H9 (cell line): ENCODE measurements at places on chromosomes 12 and 14. TPM values are rescaled to one million over a fixed set of nuclear protein-coding genes. Genes with fewer than 3 reads are reported as not detected.

- no peak for DNase-seq
These were observed 949.7 kb downstream of the TRHDE start for GRCh38 chr12:73221836-73222235.

DNA sequence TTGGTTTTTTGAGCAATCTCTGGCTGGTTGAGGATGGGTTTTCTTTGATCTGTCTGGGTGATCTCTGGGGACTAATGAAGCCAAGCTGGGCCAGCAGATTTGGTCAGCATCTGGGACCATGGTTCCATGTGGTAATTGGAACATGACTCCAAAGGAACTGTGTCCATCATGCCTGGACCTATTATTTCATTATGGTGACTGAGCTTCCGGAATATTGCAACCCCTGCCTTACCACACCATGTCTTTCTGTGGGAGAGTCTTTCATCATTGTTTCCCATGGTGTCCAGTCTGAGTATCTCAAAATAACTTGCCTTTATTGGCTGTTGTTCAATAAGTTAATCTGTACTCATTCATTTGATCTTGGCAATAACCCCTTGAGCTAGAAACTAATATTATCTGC is 624.9 kb upstream of the TBX3 start:
- DNase-seq, result no peak

GRCh38 chr14:80393766-80394165 is 182.5 kb upstream of the DIO2 start:
- DNase-seq, result no peak

GRCh38 chr14:61453103-61453767 is 131.9 kb downstream of the PRKCH start:
- DNase-seq, result no peak

- DNase-seq, result no peak
These were observed 15.7 kb downstream of the ABHD4 start for GRCh38 chr14:22613736-22614239.

GRCh38 chr14:103652806-103653205 is 23.8 kb downstream of the KLC1 start:
- no peak for DNase-seq

KLRB1 gene
- 0.15 TPM in 1 of 2 replicates, not detected in the other for total RNA-seq

DNA sequence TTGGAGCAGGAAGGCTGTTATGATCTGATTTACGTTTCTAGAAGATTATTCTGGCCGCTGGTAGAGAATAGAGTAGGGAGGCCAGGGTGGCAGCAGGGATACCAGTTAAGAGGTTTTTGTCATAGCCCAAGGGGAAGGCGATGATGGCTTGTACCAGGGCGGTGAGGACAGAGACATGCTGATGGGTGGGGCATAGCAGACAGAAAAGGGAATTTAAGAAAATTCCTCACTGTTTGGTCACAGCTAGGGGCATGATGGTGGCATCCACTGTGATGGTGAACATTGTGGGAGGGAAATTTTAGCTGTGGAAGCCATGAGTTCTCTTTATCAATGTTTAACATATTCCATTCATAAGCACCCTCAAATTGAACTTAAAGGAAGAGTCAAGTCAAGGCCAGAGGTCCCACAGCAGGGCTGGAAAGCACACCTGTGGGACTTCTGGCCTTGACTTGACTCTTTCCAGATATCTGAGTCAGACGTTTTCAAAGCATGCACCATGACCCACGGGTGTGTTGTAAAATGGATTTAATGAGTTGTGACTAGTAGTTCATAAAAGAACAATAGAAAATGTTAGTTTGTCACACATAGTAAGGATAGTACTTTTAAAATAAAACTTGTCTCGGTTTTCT is 134.6 kb downstream of the CHST11 start:
- no peak for DNase-seq

GRCh38 chr12:127374447-127374846 is 892.5 kb upstream of the TMEM132C start:
- DNase-seq, result no peak

MORN3 gene
- total RNA-seq, result 0.24 and 0.37 TPM in 2 replicates

GNG2 gene
- total RNA-seq, result 7.0 and 7.9 TPM in 2 replicates

DNA sequence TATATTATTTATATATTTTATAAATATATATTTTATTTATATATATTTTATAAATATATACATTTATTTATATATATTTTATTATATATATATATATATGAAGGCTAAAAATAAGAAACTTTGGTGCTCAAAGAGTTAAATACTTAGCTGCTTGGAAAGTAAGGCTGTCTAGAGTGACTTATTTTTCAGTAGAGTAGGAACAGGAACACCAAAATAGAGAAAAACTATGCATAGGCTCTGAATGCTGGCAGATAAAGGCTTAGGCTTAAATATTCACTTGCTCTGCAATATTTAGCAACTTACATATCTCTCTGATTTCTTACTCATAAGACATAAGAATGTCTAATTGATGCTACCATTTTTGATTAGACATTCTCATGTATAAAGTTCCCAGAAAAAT is 991.2 kb downstream of the VRK1 start:
- no peak for DNase-seq

- DNase-seq, result no peak
These were observed 109.2 kb downstream of the EFCAB11 start for GRCh38 chr14:89845346-89845745.

GRCh38 chr14:45793081-45793480 is 540.1 kb upstream of the MIS18BP1 start:
- DNase-seq, result no peak

CDK4 gene
- total RNA-seq, result 217 and 218 TPM in 2 replicates

DNA sequence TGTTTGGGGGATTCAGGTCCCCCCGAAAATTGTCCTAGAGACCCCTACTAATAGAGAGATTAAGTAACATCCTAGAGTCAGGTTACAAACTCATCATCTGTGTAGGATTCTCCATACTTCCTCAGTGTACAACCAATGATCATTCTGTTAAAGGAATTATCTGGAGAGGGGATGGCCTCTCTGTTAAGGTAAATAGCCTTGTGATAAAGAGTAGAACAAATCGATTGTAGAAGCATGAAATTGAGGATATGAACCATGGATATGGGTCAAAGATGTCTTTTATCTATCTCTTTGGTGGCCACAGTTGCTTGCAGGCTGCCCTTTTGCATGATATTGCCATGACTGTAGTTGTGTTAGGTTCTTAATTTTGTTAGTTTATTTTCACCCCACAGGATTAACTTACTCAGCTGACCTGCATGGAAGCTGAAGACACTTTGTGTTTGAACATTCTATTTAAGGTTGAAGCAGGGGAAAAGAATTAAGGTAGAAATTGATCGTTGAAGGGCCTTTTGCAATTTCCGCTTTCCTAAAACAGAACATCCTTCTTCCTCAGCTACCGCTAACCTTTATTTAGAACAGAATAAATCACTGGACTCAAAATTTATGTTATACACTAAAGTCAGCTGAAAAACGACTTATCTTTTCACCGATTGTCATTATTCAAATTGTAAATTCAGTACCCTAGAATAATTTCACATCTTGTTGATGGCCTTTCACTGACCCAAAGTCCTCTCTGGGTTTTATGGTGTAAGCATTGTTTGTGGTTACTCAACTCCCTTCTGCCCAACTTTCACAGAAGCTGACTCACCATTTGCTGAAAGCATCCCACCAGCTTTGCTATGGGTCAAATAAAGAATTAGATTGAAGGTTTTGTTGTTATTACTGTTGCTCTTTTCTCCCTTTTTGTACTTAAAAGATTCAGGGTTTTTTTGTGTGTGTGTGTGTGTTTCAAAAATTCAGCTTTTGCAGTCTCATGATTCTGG is 52.3 kb downstream of the IRAK3 start:
- DNase-seq, result no peak

DNA sequence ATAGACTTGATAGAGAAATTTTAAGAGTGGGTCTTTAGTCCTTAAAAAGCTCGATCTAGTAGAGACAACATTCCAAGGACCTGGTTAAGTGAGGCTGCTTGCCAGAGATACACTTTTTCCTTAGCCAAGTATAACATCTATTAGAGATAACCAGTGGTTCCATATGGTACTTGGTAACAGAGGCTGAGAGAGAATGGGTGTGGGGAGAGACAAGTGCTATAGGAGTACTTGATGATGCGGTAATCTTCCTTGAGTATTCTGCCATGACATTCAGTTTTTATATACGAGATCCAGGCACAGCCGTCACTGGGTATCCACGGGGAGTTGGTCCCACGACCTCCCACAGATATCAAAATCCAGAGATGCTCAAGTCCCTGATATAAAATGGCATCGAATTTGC is 77.4 kb upstream of the REP15 start:
- no peak for DNase-seq

GRCh38 chr12:8675591-8676036 is 13.0 kb upstream of the MFAP5 start:
- DNase-seq, result no peak

GRCh38 chr14:43005807-43006206 is 1399.1 kb downstream of the LRFN5 start:
- no peak for DNase-seq

SOS2 gene
- total RNA-seq, result 9.4 and 9.6 TPM in 2 replicates

DNA sequence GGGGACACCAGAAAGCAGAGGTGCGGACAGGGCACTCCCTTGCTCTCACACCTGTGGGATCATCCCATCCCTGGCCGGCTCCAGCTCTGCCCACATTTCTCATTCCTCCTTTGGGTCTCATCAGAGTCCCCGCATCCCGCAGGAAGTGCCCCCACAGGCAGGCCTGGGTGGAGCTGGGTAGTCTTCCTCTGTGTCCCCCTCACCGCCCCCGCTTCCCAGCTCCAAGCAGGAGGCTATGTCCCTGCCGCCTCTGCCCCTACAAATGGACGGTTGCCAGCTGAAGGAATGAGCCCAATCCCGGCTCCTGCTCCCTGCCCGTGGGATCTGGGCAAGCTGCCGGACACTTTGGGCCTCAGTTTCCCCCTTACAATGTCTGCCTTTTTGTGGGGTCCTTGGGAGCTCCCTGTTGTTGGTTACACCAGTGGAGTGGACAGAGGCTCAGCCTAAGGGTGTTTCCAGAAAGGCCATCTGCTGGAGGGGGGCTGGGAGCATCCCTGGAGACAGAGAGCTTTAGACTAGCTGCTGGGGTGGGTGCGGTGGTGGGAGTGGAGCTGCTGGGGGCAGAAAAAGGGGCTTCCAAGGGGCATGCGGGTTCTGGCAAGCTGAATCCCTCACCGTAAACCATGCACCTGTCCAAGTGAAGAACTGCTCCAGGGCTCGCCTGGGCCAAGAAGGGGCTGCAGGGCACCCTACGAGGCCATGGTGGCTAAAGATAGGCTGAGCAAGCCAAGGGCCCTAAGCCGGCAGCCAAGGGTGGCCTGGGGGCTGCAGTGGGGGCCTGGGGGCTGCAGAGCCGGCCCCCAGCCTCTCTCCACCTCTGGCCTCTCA is 7.9 kb upstream of the GPR132 start:
- DNase-seq, result peak; percentile 22

GRCh38 chr12:67630373-67631088 is 18.0 kb upstream of the DYRK2 start:
- peak; percentile 81 for DNase-seq

GRCh38 chr12:128595609-128596008 is 228.1 kb downstream of the SLC15A4 start:
- DNase-seq, result no peak

GRCh38 chr14:23078692-23079116 is 16.2 kb downstream of the ACIN1 start:
- DNase-seq, result no peak

- no peak for DNase-seq
These were observed 46.9 kb downstream of the EFCAB11 start for GRCh38 chr14:89907655-89908054.

DNA sequence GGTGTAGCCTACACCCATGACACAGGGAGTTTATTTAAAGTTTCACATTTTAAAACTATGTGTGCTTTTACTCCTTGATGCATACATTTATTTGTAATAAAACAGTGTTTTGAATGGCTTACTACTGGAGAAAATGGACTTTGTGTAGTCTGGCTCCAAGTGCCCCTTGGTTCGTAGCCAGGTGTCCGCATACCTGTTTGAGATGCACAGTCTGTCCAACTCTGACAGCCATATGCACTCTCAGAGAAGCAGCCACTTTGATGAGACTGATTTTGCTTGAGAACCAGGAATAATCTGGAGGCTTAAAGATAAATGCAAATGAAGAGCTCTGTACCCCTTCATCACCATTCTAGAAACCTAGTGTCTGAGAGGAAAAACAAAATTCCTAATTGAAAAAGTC is 24.0 kb downstream of the RTN1 start:
- DNase-seq, result no peak

- DNase-seq, result no peak
These were observed 83.5 kb downstream of the CAND1 start for GRCh38 chr12:67352682-67353081.

DNA sequence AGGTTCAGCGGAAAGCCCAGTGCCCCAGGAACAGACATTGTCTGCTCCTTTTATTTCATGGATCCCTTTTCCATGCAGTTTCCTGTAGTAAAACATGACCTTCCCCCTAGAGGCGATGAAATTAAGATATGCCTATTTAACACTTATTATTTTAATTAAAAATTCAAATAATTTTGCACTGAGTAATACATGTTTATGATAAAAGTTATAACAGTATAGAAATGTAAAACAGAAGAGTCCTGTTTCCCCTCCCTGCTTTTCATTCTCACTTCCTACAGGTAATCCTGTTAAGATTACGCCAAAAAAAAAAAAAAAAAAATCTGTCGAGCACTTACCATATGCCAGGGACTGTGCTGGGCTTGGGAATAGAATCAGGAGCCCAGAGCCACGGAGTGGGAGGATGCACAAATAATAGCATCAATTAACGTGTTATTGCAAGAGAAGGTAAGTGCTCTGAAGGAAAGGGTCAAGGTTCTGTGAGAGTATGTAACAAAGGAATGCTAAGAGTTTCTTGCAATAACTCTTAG is 830 bp upstream of the LPCAT3 start:
- no peak for DNase-seq

DNA sequence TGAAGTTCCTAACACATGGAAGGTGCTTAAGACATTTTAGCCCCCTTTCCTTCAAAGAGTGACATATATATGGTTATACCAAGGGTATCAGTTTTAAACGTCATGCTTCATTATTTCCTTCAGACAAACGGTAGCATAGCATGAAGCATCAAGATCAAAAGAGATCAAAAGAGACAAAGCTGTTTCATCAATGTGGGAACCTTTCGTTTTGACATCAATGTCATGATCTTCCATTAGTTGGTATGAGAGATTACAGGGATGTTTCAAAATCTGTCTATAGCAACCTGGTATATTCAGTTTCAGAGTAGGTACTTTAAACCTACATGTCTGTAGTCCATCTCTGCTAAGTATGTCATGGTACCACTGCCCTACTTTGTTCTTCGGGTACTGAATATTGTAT is 28.3 kb downstream of the PUS7L start:
- DNase-seq, result no peak

DNA sequence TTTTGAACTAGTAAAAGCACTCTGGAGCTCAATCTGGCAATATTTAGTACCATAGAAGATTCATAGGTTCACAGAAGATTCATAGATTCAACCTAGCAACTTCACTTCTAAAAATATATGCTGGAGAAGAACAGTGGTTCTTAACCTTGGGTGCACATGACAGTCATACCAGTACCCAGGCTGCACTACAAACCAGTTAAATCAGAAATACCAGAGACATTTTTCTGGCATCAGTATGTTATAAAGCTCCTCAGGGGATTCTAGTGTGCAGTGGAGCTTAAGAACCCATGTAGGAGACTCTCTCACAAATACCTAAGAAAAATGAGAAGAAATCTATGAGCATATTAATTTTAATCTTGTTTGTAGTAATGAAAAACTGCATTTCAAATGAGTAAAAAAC is 46.6 kb downstream of the CNTN1 start:
- DNase-seq, result no peak
